ENCODE measurements at places on chromosomes 7 and 10.

DNA sequence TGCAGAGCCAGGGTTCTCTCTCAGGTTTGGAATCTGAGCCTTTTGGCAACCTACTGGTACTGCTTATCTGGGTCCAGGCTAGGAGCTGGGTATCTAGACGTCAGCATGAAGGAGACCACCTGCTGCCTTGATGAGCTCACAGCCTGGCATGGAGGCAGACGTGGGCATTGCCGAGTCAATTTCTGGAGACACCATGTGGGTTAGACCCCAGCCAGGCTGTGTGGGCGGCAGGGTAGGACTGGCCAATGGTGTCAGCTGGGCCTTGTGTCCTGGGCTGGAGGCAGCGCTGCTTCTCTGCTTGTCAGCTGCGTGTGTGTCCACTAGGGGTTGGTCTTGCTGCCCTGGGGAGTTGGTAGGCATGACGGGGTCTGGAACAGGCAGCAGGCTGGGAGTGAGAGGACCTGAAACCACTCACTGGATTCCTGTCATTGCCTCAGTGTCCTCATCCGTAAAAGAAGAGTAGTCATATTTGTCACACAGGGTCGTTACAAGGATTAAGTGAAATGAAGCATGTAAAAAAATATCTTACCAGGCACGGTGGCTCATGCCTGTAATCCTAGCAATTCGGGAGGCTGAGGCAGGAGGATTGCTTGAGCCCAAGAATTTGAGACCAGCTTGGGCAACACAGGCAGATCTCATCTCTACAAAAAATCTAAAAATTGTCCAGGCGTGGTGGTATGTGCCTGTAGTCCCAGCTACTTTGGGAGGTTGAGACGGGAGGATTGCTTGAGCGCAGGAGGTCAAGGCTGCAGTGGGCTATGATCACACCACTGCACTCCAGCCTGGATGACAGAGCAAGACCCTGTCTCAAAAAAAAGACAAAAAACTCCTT, 31.7 kb upstream of the ANKRD2 start:
- no peak for DNase-seq

DNA sequence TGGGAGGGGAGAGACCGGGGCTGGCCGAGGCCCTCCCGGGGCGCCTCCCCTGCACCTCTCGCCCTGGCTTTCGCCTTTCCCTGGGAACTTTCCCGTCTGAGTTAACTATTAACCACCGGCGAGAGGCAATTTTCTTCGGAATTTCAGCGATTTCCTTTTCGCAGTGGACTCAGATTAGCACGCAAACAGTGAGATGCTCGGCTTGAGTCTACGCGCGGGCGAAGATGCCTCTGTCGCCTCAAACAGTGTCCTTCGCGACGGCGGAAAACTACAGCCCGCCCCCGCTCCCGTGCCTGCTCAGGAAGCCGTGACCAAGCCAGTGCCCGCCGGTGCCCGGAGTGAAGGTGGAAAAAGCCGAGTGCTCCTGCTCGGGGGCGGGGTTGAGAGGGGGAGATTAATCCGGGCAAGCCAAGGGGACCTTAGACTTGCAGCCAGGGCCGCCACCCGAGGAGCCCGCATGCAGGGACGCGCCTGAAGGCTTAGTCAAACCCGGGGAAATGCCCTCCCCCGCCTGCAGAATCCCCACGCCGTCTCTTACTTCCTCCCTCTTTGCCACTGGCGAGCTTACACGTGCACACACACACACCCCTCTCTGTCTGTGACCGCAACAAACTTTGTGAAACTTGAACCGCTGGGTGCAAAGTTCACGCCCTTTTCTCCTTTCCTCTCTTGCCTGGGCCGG, 14.5 kb upstream of the PAX2 start:
- no peak for DNase-seq

DNA sequence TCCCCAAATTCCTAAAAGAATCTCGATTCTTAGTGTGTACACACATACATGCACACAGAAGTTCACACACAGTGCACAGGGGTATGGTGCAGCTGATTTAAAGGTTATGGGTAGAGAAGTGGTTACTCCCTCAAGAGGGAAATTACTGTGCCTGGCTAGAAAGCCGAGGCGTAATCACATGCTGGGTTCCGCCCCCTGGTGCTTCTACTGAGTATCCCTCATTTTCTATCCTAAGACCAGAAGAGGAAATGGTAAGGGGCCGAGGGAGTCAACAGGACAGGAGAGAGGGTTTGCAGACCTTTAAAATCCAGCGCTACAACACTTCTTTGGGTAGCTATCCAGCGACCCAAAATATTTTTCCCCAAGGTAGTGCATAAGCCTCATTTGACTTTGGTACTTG, 147.3 kb upstream of the TMEM196 start:
- no peak for DNase-seq

DNA sequence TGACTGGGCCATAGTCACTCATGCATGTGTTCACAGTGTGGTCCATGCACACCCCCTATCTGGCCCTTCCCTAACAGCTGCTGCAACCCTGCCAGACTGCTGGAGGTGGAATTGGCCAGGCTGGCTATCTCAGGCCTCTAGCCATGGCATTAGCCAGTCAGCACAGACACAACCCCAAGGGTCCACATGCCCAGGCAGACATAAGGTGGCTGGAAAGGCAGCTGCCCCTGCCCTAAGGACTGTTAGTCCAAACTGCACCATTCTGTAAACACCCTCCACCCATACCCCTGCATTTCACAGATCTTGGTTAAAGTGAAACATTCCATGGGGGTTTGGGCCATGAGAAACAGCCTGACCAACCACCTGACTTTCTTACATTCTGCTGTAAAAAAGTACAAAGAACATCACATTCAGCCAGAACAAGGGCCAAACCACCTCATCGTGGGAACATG, 137.4 kb upstream of the KCNMA1 start:
- no peak for DNase-seq

GRCh38 chr7:117146059-117146458, 176.8 kb downstream of the WNT2 start:
- no peak for DNase-seq

All from smooth muscle cell of the brain vasculature (primary cell).